ENCODE measurements at places on chromosomes 1 and 21.

GRCh38 chr1:215458104-215458503 lies 109.0 kb upstream of the KCTD3 start:
- no peak for DNase-seq

- DNase-seq: no peak
Observed at GRCh38 chr1:8562222-8562621, 244.3 kb downstream of the SLC45A1 start.

DNA sequence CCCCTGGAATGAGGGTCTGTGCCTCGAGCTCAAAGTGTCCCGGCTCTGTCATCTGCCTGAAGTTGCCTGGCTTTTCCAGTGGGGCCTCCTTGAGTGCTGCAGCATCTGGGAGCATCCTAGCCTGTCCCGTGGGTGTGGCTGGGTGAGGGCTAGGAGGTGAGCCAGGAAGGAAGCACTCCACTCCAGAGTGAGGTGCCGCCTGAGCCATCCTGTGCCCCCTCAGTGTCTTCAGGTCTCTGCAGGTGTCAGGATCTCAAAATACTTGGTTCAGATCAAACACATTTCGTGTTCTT lies 11.5 kb downstream of the IBA57 start:
- no peak for DNase-seq

DNA sequence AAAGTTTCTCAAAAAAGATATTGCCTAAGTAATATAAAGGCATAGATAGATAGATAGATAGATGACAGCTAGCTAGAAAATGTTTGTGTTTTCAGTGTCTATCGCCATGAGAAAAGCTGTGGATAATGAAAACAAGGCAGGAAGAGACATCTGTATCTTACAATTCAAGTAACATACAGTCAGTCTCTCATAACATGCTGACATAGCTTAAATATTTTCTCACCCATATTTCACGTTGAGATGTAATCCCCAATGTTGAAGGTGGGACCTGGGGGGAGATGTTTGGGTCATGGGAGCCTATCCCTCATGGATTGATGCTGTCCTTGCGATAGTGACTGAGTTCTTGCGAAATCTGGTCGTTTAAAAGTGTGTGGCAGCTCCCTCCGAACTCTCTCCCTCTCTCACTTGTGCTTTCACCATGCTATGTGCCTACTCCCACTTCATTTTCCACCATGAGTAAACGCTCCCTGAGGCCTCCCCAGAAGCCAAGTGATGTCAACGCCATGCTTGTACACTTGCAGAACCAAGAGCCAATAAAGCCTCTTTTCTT lies 856.8 kb upstream of the ADAMTS5 start:
- no peak for DNase-seq

- no peak for DNase-seq
Observed at GRCh38 chr1:15256584-15256983, 9.6 kb downstream of the FHAD1 start.

DNA sequence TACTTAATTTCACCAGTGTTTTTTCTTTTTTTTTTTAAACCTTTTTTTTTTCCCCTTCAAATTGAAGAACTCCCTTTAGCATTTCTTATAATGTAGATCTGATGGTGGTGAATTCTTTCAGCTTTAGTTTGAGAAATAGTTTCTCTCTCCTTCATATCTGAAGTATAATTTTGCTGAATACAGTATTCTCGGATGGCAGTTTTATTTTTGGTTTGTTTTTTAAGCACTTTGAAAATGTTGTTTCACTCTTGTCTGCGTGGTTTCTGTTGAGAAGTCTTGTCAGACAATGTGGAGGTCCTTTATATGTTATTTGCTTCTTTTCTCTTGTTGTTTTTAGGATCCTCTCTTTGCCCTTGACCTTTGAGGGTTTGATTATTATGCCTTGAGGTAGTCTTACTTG lies 135.1 kb downstream of the RPS6KC1 start:
- DNase-seq: no peak

GRCh38 chr1:39707506-39707905 lies 16.3 kb upstream of the HPCAL4 start:
- no peak for DNase-seq

- DNase-seq: no peak
Observed at GRCh38 chr1:98940722-98941079, 64.0 kb downstream of the PLPPR5 start.

Data from activated CD8-positive, alpha-beta memory T cell treated with anti-CD3 and anti-CD28 coated beads for 1 hour (primary cell).